Airway epithelial cell (primary cell): ENCODE measurements at places on chromosomes 3 and 15. TPM values are rescaled to one million over a fixed set of nuclear protein-coding genes. Genes with fewer than 3 reads are reported as not detected.

Gene SNTN
- not detected in 2 replicates for total RNA-seq

Gene TNIK
- 0.78 and 2.4 TPM in 2 replicates for total RNA-seq

Gene SERINC4
- total RNA-seq, result 0.19 TPM in 1 of 2 replicates, not detected in the other

Gene ARHGAP31
- total RNA-seq, result 1.1 and 2.3 TPM in 2 replicates

Gene FAM174B
- 1.9 and 3.2 TPM in 2 replicates for total RNA-seq

Gene TRAK1
- 24.5 and 41.7 TPM in 2 replicates for total RNA-seq

Gene CAPN3
- 1.5 and 1.7 TPM in 2 replicates for total RNA-seq

Gene PLA2G4F
- 3.5 and 10.7 TPM in 2 replicates for total RNA-seq

Gene TMC3
- not detected in 2 replicates for total RNA-seq

Gene NOX5
- 0.14 TPM in 1 of 2 replicates, not detected in the other for total RNA-seq
